Glomerular endothelial cell (primary cell): ENCODE measurements at places on chromosomes 2 and 18. TPM values are rescaled to one million over a fixed set of nuclear protein-coding genes. Genes with fewer than 3 reads are reported as not detected.

RASGRP3 gene
- 90.3 and 117 TPM in 2 replicates for total RNA-seq

GRCh38 chr2:46825939-46826568, 89.6 kb downstream of the MCFD2 start:
- no peak for DNase-seq

GRCh38 chr2:138187221-138187620, 222.9 kb downstream of the HNMT start:
- no peak for DNase-seq

ABCG8 gene
- not detected in 2 replicates for total RNA-seq

HES6 gene
- 6.0 and 7.2 TPM in 2 replicates for total RNA-seq

GRCh38 chr18:36314754-36315153, 17.2 kb downstream of the FHOD3 start:
- no peak for DNase-seq

CD28 gene
- 0.05 and 0.12 TPM in 2 replicates for total RNA-seq

DNA sequence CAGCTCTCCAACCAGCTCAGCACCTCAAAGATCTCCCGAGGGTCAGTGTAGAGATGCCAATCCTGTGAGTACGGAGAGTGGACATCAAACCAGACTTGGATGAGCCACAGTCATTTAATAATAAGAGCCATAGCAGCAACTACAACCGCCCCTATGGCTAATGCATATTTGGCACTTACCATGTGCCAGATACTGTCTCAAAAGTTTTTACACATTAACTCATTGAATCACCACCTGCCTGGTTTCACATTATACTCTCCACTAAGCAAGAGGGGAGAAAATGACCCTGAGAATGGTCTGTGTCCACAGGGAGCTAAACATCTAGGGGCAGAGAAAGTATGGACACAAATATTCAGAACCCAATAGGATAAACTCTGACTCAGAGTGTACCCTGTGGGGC, 2.6 kb downstream of the CNPPD1 start:
- no peak for DNase-seq

DNA sequence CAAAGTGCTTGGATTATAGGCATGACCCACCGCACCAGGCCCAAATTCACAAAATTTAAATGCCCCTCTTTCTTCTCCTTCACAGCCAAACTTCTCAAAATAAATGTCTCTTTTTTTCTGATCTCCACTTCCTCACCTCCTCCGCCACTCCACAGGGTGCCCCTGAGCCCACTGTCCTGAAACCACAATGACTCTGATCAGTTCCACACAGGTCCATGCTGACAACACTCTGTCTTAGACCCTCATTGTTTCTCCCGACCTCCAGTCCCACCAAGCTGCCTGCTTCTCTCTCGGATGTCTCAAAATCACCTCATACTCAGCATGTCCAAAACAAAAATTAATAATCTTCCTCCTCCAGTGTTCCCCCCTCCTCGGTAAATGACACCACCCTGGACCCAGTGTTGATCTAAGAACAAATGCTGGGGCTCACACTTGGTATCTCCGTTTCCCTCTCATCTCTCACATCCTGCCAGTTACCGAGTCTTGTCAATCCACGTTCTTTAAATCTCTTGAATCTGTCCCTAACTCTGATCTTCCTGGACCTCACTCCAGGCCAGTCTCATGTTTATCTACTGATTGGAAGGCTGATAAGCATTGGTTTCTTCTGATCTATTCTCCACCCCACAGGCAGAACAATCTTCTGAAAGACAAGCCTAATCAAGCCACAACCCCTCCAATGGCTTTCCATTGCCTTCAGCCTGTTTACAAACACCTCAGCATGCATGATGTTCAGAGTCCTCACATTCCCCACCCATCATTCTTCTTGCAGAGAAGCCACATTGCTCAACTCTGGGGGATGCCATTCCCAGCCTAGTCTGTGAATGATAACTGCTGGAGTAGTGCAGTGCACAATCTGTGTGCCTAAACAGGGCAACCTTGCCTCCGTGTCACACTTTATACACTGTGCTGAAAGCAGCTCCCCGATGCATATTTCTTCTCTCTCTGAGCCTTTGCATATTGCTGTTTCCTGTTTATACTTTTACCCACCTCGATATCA, 12.4 kb upstream of the ANKRD44 start:
- DNase-seq = no peak

DNA sequence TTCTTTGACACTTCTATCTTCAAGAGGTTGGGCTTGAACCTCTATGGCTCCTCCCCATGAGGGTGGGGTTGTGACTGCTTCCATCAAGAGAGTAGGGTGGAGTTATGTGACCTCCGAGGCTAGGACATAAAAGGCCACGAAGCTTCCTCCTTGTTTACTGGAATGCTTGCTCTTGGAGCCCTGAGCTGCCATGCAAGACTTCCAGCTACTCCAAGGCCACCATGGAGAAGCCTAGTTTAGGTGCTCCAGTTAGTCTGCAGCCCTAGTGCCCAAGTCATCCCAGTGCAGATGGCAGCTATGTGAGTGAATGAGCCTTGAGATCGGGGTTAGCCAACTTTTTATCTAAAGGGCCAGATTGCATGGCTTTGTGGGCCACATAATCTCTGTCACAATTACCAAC, 2.4 kb upstream of the MERTK start:
- DNase-seq = no peak

GRCh38 chr18:13496691-13497281, 229.6 kb downstream of the FAM210A start:
- no peak for DNase-seq

- no peak for DNase-seq
These were observed 102.1 kb downstream of the KLHL14 start for GRCh38 chr18:32670727-32671126.

GRCh38 chr2:203347375-203347774, 19.2 kb downstream of the ABI2 start:
- no peak for DNase-seq

GPR39 gene
- 0.29 and 1.2 TPM in 2 replicates for total RNA-seq

BOK gene
- 99.5 and 117 TPM in 2 replicates for total RNA-seq
